T follicular helper cell (primary cell): ENCODE measurements at places on chromosomes 7 and 10.

DNA sequence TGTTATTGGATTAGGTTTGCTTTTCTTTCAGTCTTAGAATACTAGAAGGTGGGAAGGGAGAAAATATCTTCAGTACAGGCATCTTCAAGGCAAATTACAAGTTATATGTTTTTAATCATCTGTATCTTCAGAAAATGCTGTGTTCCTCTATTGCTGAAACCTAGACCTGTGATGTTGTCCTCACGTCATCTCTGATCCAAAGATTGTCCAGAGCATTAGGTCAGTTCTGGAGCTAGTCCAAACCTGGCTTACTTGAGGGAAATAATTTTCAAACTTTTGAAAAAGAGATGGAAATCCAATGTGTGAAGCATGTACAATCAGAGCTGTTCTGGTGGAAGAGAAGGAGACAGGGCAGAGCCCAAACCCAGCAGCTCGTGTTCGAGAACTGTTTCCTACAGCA is 217.3 kb downstream of the ZEB1 start:
- no peak for DNase-seq

DNA sequence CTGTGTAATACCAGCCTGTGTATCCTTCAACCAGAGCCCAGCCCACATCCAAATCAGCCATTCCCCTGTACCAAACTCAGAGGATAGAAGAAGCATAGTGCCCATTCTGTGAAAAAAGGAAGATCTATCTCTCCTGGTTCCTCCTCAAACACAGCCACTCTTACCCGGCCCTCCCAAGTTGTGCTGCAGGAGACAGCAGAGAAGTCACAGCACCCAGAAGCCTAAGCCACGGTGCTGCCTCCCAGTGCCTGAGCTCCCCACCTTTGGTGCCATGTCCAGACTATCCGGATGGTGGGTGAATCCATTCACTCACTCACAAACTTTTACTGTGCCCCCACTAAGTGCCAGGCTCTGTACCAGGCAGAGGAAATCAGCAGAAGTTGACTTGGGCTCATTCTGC is 166.0 kb upstream of the ZMIZ1 start:
- DNase-seq, result no peak

- no peak for DNase-seq
Observed at GRCh38 chr10:20760460-20760859, 136.7 kb downstream of the NEBL start.

DNA sequence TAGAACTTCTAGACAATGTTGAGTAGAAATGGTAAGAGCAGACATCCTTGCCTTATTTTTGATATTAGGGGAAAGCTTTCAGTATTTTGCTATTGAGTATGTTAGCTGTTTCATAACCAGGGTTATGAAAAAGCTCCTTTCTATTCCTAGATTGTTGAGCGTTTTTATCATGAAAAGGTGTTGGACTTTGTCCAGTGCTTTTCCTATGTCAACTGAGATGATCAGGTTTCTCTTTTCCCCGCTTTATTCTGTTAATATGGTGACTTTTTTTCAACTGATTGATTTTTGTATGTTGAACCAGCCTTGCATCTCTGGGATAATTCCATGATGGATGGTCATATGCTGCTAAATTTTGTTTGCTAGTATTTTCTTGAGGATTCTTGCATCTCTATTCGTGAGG is 58.5 kb downstream of the LCOR start:
- DNase-seq, result no peak

DNA sequence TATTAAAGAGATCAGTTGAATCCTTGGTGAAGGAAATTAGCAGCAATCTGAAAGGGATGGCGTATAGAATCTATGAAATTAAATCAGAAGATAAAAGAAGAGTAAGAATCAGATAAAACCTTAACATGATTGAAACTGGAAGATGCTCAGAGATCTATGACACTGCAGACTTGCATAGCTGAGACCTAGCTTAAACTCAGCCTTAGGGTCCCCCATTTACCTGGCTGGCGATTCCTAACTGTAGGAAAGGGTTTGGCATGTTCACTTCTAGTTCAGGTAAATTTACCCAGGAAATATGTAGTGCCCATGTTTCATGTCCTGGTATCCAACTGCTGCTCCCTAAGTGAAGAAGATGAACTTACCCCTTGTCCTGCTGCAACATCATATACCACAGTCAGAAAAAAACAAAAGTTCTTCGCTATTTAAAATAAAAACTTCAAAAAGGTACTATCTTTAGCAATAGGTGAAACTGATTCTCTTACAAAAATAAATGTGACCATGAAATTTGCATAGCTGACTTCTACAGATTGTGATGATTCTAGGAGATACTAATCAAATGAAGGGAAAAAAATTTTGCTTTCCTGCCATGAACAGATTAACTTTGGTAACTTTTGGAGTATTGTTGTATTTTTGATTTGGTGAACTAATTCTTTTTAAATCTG is 47.8 kb upstream of the TMEM243 start:
- DNase-seq, result no peak

GRCh38 chr7:79241288-79242060 is 212.0 kb downstream of the MAGI2 start:
- no peak for DNase-seq

- no peak for DNase-seq
Observed at GRCh38 chr7:16528520-16528919, 1.9 kb downstream of the LRRC72 start.

- no peak for DNase-seq
Observed at GRCh38 chr7:148809856-148810255, 74.2 kb downstream of the EZH2 start.

GRCh38 chr10:32946108-32946507 is 11.9 kb downstream of the ITGB1 start:
- no peak for DNase-seq

DNA sequence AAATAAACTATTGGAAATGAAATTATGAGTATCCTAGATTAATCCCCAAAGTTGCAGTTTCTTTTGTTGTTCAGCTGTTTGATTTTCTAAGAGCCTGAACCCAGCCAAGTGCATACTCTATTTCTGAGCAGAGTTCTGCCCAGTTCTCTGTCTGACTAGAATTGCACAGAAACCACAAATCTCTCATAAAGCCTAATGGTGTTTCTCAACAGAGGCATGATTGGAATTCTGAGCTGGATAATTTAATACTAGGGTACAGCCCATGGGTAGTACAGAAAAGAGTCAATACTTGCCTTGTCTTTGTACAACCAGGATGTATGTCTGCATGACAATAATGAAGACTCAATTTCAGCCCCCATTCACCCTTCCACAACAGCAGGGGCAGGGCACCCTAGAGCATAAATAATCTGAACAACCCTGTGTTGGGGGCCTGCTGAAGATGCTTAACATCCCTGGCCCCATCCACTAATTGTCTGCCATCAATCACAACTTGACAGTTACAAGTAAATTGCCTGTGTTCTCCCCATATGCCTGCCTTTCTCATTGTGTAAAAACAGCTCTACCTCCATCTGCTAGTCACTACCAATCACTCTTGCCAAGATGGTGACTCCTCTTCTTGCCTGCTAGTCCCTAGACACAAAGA is 114.4 kb downstream of the NPSR1 start:
- DNase-seq, result no peak

- no peak for DNase-seq
Observed at GRCh38 chr10:52965938-52966401, 193.4 kb upstream of the MBL2 start.

GRCh38 chr7:69843653-69844052 is 245.4 kb downstream of the AUTS2 start:
- no peak for DNase-seq

GRCh38 chr7:150934045-150934766 is 43.9 kb downstream of the KCNH2 start:
- DNase-seq, result no peak

DNA sequence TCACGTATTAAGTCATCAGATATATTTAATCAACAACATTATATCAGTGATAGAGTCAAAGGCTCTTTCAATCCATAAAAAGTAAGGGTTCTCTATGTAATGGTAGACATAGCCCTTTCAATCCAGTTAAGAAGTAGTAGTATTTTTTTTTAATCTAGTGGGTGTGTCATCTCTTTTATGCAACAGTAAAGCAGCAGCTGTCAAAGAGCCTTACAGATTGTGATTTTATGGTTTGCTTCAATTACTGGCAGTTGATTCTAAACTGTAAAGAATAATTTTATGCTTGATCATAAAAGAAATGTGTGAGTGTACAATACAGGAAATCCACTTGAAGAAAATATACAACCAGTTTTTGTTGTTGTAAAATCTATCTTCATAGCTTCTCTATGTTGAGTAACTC is 902.6 kb upstream of the MBL2 start:
- no peak for DNase-seq

GRCh38 chr7:41375582-41375981 is 327.3 kb downstream of the INHBA start:
- no peak for DNase-seq

DNA sequence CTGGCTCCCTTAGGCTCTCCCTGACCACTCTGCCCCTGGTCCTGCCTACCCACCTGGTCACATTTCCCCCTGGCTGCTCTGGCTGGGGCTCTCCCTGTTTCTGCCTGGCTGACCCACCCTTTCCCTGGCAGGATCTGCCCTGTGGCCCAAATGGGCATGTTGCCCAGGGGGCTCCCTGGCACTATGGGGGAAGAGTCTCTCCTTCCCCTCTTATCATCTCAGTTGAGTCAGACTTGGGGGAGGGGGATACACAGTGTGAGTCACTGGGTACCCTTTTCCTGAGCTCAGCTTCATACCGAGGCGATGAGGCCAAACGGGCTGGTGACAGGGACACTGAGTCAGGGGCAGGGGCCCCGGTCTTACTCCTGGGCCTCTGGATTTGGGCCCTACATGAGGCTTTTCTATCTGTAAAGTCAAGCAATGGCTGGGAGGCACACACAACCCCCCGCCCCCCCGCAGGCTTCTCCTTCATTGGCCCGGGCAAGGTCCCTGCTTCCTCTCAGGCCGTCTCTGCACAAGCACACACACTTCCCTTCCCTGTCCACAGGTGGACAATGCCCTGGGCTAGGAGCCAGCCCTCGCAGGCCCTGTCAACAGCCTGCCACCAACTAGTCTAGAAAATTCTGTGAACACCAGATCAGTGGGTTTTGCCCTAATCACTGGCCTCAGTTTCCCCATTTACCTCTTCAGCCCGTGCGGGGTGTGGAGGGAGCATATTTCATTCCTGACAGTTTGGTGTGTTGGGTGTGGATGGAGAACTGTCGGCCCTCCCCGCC is 627 bp upstream of the FLNC start:
- no peak for DNase-seq

GRCh38 chr7:106092204-106092603 is 19.9 kb downstream of the SYPL1 start:
- no peak for DNase-seq

DNA sequence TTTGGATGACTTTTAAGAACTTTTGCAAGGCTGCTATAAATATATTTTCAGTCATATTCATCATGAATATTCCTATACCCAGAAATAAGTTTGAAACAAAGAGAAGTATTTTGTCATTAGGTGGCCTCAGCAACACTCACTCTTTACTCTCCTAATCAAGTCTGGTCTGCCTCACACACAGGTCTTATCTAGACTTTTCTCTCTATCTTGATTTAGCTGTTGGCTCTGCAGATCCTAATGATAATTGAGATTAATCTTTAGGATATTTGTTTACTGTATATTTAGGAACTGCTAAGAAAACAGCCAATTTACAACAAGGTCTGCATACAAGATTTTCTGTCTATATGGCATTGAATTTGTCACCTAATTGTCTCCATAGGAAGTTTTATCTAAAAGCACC is 297.6 kb downstream of the PTEN start:
- no peak for DNase-seq

DNA sequence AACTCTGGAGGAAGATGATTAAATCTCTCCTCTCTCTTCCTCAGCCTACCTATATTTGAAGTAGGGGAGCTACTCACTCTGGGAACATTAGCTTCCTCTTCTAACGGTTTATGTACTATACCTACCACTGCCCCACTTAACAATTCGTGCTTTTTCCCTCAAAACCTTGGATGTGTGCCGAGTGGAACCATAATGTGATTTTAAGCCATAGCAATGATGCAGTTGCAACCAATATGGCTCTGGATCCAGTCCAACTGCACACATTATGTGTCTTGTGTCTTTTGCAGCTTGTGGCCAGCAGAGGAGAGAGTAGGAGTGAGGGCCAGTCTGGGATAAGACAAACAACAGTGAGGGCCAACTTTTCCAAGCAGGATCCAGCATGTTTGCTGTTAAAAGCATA is 170.7 kb downstream of the GATA3 start:
- no peak for DNase-seq

- DNase-seq, result no peak
Observed at GRCh38 chr7:29881724-29882123, 75.4 kb downstream of the WIPF3 start.

GRCh38 chr10:90787393-90788198 is 70.2 kb downstream of the HTR7 start:
- peak; percentile 14 for DNase-seq

GRCh38 chr7:39825401-39825980 is 124.6 kb upstream of the CDK13 start:
- no peak for DNase-seq

- no peak for DNase-seq
Observed at GRCh38 chr10:103519798-103520197, 26.3 kb downstream of the NEURL1 start.

DNA sequence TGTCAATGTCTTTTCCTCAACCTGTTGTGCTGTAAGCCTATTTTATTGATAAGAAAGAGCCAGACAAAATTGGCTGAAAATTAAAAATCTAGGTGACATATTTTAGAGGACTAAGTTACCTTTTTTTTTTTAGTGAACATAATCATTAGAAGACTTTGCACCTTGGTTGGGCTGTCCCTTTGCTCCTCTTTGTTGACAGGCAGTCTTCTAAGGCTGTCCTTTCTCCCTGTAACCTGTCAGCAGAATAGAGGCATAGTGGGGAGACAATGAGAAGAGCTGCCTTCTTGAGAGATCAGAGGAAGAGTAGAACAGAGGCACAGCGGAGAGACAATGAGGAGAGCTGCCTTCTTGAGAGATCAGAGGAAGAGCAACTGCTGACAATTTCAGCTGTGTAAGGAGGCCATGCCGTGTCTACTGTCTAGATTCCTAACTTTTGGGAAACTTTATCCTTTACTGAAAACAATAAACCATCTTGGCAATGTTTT is 238.3 kb upstream of the FZD1 start:
- DNase-seq, result no peak

- no peak for DNase-seq
Observed at GRCh38 chr7:77327067-77327931, 88.8 kb downstream of the GSAP start.

- DNase-seq, result no peak
Observed at GRCh38 chr10:16234916-16235315, 201.9 kb upstream of the PTER start.
